Stimulated activated CD4-positive, alpha-beta T cell treated with anti-CD3 and anti-CD28 coated beads, Interleukin-1b, Interleukin-23, amount 100 ng/mL, for 1 hour (primary cell): ENCODE measurements at places on chromosomes 7 and 10.

DNA sequence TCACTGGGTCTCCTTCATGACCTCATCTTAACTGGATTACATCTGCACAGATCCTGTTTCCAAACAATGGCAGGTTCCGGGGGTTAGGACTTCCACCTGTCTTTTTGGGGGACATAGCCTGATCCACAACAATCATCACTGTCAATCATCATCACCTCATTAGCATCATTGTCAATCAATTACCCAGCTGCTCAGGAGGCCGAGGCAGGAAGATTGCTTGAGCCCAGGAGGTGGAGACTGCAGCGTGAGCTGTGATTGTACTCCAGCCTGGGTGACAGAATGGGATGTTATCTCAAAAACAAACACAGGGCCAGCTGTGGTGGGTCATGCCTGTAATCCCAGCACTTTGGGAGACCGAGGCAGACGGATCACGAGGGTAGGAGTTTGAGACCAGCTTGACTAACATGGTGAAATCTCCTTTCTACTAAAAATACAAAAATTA lies 18.7 kb downstream of the AMZ1 start:
- DNase-seq, result no peak

GRCh38 chr7:128946936-128947830 lies 9.5 kb downstream of the IRF5 start:
- DNase-seq, result no peak

DNA sequence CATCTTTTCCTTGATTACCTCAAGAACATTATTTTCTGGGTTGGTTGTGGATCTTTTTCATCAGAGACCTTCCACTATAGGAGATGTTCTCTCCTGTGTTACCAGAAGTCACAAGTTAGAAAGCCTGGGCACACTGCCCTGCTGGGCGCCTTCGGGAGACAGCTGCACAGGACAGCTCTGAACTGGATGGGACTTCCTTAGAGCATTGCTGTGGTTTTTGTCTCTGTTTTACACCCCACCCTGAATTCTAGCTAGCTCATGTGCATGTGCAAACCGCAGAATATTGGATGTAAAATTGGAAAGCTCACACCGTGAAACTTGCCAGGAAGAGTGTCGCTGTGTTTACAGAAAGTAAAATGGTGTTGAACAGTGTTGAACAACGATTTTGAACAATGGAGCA lies 54.4 kb upstream of the SEC61G start:
- DNase-seq, result no peak

GRCh38 chr10:42928064-42928463 lies 145.5 kb downstream of the BMS1 start:
- no peak for DNase-seq

- no peak for DNase-seq
Observed at GRCh38 chr7:25028370-25029021, 48.5 kb upstream of the OSBPL3 start.

GRCh38 chr10:76479103-76479790 lies 1047.8 kb downstream of the LRMDA start:
- DNase-seq, result no peak

GRCh38 chr10:75622503-75622902 lies 191.1 kb downstream of the LRMDA start:
- DNase-seq, result no peak

GRCh38 chr7:91267171-91267955 lies 3.1 kb downstream of the FZD1 start:
- no peak for DNase-seq

DNA sequence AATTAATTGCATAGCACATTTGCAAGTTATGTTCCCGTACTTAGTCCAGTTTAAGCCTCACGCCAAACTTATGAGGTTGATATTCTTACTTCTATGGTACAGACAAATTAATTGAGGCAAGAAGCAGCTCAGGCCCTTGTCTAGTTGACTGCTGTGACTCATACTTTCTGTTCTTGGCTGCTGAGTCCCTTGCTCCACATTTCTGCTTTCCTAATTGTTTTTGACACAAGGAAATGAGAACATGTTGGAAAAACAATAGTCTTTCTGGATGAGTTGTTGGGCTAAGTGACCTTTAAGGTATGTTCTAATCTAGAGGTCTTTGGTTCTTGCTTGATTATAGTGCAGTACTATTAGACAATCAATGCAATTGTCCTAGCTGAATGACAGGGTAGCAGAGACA lies 331.8 kb downstream of the NRG3 start:
- no peak for DNase-seq

- DNase-seq, result no peak
Observed at GRCh38 chr7:47574482-47575329, 7.2 kb downstream of the TNS3 start.

DNA sequence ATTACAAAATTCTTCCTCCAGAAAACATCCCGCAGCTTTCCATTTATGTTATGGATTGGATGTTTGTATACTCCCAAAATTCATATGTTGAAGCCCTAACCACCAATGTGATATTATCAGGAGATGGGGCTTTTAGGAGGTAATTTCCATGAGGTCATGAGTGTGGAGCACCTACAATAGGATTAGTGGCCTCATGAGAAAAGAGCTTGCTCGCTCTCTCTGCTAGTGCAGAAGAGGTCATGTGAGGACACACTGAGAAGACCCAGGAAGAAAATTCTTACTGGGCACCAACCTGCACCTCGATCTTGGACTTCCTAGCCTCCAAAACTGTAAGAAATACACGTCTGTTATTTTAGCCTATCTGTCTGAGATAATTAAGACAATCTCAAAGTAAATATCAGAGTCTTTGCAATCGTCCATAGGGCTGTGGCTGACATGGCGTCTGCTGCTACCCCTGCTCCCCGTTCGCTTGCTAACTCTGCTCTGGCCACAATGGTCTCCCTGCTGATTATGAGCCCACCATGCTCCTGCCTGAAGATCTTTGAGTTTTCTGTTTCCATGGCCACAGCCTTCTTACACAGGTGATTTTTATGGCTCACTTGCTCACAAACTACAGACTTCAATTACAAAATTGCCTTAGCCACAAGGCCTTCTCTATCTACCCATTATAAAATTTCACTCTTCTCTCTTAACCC lies 333.3 kb downstream of the CACNA2D1 start:
- DNase-seq, result no peak

- no peak for DNase-seq
Observed at GRCh38 chr7:130990178-130990832, 256.3 kb upstream of the KLF14 start.

DNA sequence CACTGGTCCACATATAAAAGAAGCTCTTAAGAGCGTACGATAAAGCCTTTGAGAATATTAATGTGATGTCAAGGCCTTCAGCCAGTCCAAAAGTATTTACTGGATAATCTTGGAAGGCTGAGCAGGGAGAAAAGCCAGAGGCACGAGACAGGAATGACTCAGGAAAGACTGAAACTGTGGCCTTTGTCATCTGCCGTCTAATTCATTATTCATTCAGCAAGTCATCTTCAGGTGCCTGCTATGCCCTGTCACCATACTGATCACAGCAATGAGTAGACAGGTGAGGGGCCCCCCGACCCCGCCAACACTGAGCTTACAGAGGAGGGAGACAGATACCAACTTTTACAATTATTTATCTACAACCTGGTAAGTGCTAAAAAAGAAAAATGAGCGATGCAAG lies 78.9 kb downstream of the VOPP1 start:
- no peak for DNase-seq

- no peak for DNase-seq
Observed at GRCh38 chr10:49661140-49661856, 18.2 kb upstream of the C10orf53 start.

- no peak for DNase-seq
Observed at GRCh38 chr7:90828601-90829000, 232.5 kb downstream of the CDK14 start.

GRCh38 chr7:149459540-149460452 lies 1.1 kb downstream of the ZNF777 start:
- no peak for DNase-seq

GRCh38 chr10:43746906-43747305 lies 98.2 kb upstream of the ZNF32 start:
- DNase-seq, result no peak

GRCh38 chr7:130333832-130334231 lies 10.8 kb upstream of the CPA5 start:
- no peak for DNase-seq

GRCh38 chr7:6497637-6497905 lies 49.8 kb upstream of the DAGLB start:
- no peak for DNase-seq

- DNase-seq, result no peak
Observed at GRCh38 chr10:9222917-9223316, 1168.4 kb downstream of the GATA3 start.

DNA sequence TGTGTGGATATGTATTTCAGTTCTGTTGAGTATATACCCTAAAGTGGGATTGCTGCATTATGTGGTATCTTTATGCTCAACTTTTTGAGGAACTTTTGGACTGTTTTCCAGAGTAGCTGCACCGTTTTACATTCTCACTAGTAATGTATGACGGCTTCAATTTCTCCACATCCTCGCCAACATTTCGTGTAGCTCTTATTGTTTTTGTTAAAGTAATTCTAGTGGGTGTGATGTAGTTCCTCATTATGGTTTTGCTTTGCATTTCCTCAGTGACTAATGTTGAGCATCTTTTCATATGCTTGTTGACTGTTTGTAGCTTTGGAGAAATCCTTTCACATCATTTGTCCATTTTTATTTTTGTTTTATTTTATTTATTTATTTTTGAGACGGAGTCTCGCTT lies 4.5 kb downstream of the STMP1 start:
- DNase-seq, result no peak

DNA sequence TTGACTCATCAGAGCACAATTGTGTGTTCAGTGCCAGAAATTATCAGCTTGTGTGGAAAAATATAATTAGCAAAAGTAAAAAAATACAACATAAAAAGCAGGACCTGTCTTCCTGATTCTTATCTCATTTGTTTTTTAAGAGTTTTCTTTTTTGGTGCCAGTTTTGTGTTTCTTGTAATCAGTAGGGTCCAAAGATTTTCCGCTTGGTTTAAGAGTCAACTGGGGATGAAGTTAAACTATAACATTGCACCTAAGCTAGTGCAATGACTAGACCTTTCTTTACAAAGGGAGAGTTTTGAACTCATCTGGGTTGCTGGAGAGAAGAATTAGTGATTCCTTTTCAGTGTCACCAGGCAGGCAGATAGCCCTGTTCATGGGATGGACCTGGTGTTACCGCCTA lies 113.4 kb downstream of the PLPP4 start:
- DNase-seq, result no peak

- no peak for DNase-seq
Observed at GRCh38 chr7:69129951-69130350, 468.3 kb upstream of the AUTS2 start.

- no peak for DNase-seq
Observed at GRCh38 chr10:122181041-122181732, 89.9 kb upstream of the BTBD16 start.

- no peak for DNase-seq
Observed at GRCh38 chr7:2870471-2870931, 26.4 kb upstream of the GNA12 start.

GRCh38 chr7:99041526-99041925 lies 102.4 kb downstream of the SMURF1 start:
- no peak for DNase-seq

- DNase-seq, result no peak
Observed at GRCh38 chr10:7409045-7409731, 1.6 kb downstream of the SFMBT2 start.

GRCh38 chr7:112556633-112557032 lies 75.8 kb downstream of the LSMEM1 start:
- DNase-seq, result no peak

GRCh38 chr10:130360826-130361311 lies 224.7 kb downstream of the GLRX3 start:
- DNase-seq, result no peak

- DNase-seq, result no peak
Observed at GRCh38 chr7:99027241-99027640, 116.7 kb downstream of the SMURF1 start.

DNA sequence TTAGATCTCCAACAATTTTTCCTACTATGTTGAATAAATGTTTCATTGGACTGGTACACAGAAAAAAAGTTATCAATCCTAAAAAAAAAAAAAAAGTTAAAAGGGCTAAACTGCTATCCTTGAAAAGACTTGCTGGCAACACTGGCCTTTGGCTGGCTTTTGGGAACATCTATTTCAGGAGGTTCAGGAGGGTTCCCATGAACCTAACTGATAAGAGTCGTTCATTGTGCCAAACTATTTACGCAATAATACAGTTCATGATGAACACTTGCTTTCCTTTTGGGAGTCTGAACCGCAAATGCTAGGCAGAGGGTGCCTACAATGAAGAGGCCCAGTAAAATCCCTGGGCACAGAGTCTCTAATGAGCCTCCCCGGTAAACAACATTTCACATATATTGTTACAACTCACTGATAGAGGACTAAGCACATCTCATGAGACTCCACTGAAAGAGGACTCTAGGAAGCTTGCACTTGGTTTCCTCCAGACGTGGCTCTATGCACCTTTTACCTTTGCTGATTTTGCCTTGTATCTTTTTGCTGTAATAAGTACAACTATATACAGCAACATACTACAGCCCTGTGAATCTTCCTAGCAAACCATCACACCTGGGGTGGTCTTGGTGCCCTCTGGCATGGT lies 45.0 kb downstream of the ZFAND4 start:
- DNase-seq, result no peak

DNA sequence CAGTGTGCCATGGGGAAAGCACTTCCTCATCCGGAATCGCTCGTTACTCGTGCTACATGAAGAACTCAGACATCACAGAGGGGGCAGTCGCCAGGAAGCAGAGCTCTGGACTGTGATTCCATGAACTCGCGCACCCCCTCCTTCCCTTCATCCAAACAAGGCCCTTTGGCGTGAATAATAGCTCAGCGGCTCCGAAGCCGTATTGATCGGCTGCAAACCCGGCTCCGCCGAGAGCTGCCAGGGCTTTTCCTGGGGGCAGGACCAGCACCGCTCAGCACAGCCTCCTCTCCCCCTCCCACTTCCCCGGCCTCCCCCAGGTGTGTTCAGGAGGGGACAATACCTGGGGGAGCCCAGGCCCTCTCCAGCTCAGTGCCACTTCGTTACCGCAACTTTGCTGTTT lies 129.0 kb upstream of the TCF7L2 start:
- no peak for DNase-seq

DNA sequence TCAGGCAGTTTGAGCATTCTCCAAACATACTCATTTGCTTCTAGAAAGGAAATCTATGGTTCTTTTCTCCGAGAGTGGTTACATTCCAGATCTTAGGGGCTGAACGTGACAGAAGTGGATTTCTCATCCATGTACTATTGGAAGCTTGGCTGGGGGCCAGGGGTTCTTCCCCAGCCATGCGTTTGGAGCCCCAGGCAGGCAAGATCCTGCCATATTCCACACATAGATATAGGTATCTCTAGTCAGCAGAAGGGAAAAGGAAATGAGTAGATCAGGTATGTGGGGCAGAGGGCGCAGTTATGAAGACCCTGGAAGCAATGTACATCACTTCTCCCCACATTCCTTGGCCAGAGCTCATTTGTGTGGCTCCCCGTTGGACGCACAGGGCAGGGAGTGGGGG lies 299.8 kb downstream of the CCDC3 start:
- DNase-seq, result no peak

- no peak for DNase-seq
Observed at GRCh38 chr7:1811850-1812508, 141.9 kb downstream of the ELFN1 start.

GRCh38 chr7:80722616-80723195 lies 84.3 kb downstream of the CD36 start:
- no peak for DNase-seq

GRCh38 chr7:105688617-105689016 lies 107.3 kb upstream of the EFCAB10 start:
- no peak for DNase-seq
